GM23338 (cell line): ENCODE measurements at places on chromosomes 3 and 15.

DNA sequence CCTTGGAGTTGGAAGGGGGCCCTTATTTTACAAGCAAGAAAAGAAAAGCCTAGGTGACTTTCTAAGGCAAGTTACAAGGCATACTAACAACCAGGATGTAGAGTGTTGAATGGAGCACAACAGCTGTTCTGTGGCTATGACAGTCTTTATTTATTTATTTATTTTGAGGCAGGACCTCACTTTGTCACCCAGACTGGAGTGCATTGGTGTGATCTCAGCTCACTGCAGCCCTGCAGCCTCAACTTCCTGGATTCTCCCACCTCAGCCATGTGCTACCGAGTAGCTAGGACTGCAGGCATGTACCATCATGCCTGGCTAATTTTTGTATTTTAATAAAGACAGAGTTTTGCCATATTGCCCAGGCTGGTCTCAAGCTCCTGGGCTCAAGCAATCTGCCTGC lies 973.4 kb downstream of the ROBO1 start:
- DNase-seq: no peak
- no peaks in the 10 kb centered on the region for H3K36me3 ChIP-seq
- no peak overlapping the region for H3K4me3 ChIP-seq
- peaks cover 25% of the 10 kb centered on the region for H3K4me1 ChIP-seq
- H3K27me3 ChIP-seq: no peaks in the 10 kb centered on the region
- H3K27ac ChIP-seq: no peak overlapping the region

- no peaks in the 10 kb centered on the region for H3K27me3 ChIP-seq
- no peaks in the 10 kb centered on the region for H3K36me3 ChIP-seq
- no peak overlapping the region for H3K4me3 ChIP-seq
- no peak overlapping the region for H3K27ac ChIP-seq
- H3K4me1 ChIP-seq: peaks cover 17% of the 10 kb centered on the region; the same call in 1 of the 2 replicates
Observed at GRCh38 chr15:101497484-101498034, 8.1 kb upstream of the PCSK6 start.

GRCh38 chr3:151768393-151768930 lies 34.7 kb downstream of the AADACL2 start:
- no peaks in the 10 kb centered on the region for H3K27me3 ChIP-seq
- no peaks in the 10 kb centered on the region for H3K4me1 ChIP-seq
- H3K27ac ChIP-seq: no peak overlapping the region
- H3K36me3 ChIP-seq: no peaks in the 10 kb centered on the region
- no peak for DNase-seq

DNA sequence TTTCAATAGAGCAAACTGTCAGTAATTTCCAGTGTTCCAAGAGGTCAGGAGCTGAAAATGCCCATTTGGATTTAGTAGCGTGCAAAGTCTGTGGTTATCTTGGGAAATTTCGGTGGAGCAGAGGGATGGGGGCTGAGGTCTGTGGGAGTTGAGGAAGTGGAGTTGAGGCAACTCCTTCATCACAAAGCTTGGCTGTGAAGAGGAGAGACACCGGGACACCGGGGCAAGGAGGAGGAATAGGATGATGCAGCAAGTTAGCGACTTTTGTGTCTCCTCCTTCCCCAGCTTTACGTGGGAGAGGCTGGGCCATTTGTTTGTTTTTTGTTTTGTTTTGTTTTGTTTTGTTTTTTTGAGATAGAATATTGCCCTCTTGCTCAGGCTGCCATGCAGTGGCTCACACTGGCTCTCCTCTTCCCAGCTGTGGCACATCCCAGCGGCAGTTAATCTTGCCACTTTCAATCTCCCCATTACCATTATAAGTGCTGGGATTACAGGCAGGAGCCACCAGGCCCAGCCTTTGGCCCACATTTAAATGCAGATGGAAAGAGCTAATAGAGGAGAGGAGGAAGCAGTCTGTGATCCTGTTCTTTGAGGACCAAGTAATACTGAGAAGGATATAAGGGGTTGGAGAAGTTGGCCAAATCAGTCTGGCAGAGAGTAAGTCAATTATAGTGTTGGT lies 47.1 kb downstream of the CRTC3 start:
- no peaks in the 10 kb centered on the region for H3K36me3 ChIP-seq
- H3K27ac ChIP-seq: no peak overlapping the region
- DNase-seq: no peak
- no peaks in the 10 kb centered on the region for H3K27me3 ChIP-seq
- H3K4me3 ChIP-seq: no peak overlapping the region

DNA sequence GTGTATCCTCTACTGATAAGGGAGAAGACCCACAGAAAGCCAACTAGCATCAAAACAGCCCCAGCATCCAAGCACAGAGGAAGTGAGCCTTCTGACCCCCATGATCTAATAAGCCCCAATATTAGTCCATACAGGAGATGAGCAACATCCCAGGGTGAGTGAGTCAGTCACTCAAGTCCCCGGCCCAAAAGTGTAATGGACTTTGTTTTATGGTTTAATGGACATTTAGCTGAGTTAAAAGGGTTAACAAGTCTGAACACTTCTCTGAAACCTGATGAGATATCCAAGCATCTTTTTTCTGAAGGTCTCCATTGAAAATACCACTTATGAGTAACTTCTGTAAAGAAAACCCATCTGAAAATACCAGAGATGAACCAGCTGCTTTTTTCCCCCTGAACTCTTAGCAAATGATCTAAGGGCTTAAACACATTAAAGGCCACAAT lies 115.6 kb downstream of the GREM1 start:
- no peaks in the 10 kb centered on the region for H3K36me3 ChIP-seq
- no peaks in the 10 kb centered on the region for H3K4me1 ChIP-seq
- H3K27me3 ChIP-seq: no peaks in the 10 kb centered on the region
